ENCODE measurements at places on chromosomes 6 and 20.

- DNase-seq: no peak
Measured at GRCh38 chr20:23868321-23868720, 11.2 kb downstream of the CST5 start.

DNA sequence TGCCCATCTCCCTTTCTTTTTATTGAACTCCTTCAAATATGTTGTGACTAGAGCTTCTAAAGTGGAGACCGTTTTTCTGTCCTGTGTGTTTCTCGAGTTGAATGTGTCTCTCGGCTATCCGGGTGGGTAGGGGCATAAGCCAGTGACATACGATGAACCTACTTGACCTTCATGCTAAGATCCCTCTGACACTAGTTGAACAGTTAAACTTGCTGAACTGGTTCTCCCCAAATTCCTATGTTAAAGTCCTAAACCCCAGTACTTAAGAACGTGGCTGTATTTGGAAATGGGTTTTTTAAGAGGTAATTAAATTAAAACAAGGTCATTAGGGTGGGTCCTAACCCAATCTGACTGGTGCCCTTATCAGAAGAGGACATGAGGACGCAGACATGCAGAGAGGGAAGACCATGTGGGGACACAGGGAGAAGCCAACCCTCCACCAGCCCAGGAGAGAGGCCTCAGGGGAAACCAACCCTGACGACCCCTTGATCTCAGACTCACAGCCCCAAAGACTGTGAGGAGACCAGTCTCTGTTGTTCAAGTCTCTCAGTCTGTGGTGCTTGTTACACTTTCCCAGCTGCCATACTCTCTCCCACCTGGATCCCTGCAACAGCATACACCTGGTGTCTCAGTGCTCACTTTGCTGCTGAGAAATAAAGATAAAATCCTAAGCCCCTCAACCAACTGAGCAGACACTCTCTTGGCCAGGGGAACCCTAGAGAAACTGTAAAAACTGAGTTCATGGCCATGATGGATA, 208.4 kb downstream of the MYLK4 start:
- no peak for DNase-seq

DNA sequence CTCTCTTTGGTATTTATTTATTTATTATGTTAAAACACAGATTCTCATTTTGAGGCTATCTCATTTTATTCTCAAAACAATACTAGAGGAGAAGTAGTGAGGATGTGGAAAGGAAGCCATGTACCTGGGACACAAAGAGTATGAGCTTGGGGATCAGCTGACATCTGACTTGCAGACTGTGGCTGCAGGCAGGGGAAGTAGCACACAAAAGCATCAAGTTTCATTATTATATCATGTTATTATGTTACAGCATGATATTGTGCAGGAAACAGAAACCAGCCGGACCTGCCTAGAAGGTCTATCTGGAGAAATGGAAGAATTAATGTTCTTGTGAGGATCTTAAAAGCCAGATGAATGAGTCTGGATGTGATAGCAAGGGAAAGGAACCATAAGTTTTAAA, 248.2 kb downstream of the KHDC1L start:
- no peak for DNase-seq

GRCh38 chr20:62914436-62914835, 11.9 kb downstream of the DIDO1 start:
- no peak for DNase-seq

DNA sequence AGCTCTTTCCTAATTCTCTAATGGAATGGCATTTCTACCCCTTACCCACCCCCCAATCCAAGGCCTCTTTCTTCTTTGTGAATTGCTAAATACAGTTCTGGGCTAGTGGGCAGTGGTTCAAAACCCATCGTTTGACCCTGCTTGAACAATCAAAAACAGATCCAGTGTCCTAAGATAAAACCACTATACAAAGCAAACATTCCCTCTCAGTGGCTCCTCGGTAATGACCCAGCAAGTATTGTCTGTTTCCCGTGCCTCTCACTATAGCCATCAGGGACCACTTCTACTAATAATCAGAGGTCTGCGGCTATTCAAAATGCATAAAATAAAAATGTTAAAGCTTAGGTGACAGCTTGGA, 143.5 kb upstream of the AKAP12 start:
- DNase-seq: no peak

- no peak for DNase-seq
Measured at GRCh38 chr6:45599053-45599452, 221.3 kb upstream of the SUPT3H start.

All from activated gamma-delta T cell treated with Interleukin-2 at 50 U/mL for 16 hours (primary cell).